Fibroblast of upper back skin (primary cell): ENCODE measurements at places on chromosomes 5 and 9.

GRCh38 chr9:35048511-35048910, 23.9 kb downstream of the VCP start:
- DNase-seq, result peak; percentile 6

GRCh38 chr5:26295541-26295940, 742.8 kb downstream of the CDH9 start:
- DNase-seq, result no peak

DNA sequence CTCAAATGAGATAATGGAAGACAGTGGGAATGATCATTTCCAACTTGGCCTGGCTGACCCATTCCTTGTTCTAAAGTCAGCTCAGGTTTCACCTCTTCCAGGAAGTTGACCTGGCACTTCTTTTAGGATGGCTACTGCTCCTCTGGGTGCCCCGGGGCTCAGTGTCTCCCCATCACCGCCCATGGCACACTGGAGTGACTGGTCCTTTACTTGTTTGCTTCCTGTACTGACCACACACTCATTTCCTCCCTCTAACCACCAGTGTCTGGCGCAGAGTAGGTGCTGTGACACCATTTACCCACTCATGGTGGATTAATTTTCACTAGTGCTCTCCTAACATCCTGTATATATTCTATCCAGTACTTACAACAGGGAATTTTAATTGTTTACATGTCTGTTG, 183.5 kb downstream of the CDK5RAP2 start:
- no peak for DNase-seq

GRCh38 chr5:139488260-139488659, 5.7 kb upstream of the STING1 start:
- DNase-seq, result no peak

DNA sequence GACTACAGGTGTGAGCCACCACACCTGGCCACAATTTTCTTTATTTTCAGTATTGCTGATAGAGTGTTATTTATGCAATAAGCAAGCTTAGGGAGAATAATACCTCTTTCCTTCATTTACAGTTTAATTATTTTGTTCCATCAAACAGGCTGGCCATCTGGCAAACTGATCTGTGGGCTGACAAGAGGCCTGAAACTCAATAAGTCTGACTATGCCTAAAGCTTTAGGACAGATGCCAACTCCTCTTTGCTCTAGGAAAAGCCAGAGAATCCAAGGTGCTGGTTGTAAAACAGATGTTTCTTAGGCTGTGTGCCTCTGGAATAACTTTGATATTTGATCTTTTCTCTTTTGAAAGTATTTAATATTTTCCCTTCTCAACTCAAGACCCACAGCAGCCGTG, 98.4 kb downstream of the TARS1 start:
- peak; percentile 17 for DNase-seq

- no peak for DNase-seq
Observed at GRCh38 chr9:121262423-121262822, 5.5 kb upstream of the GSN start.

DNA sequence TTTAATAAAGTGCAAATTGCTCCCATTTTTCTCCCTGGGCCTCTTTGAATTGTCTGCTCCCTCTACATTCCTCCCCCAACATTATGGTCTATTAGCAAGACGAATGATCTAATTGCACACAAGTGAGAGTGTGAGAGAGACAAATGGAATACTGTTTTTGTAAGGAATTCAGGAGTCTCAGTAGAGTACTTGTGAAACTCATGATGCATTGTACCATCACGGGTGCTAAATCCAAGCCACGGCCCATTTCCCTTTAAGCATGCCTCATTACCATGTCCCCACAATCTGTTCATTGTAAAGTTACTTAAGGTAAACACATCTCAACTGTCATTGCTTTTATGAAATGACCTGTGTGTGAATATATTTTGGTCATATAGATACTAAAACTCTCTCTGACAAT, 62.8 kb downstream of the CD180 start:
- no peak for DNase-seq

DNA sequence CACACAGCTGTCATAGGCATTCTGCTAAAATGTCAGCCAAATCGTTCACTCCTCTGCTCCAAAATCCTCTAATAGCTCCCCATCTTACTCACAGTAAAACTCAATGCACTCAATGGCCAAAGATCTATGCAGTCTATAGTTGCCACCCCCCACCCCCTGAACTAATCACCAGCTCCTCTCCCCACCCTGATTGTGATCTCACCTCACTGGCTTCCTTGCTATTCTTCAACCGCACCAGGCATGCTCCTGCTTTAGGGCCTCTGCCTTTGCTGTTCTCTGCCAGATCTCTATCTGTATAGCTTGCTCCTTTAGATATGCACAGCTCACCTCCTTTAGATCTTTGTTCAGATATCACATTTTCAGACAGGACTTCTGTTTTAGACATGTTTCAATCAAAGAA, 33.2 kb upstream of the SNX2 start:
- DNase-seq, result peak; percentile 72

GRCh38 chr9:121169094-121169601, 32.5 kb downstream of the RAB14 start:
- DNase-seq, result no peak

- DNase-seq, result peak; percentile 98
Observed at GRCh38 chr5:36403632-36404311, 102.1 kb upstream of the RANBP3L start.

GRCh38 chr5:57517250-57517649, 34.6 kb upstream of the ACTBL2 start:
- no peak for DNase-seq

DNA sequence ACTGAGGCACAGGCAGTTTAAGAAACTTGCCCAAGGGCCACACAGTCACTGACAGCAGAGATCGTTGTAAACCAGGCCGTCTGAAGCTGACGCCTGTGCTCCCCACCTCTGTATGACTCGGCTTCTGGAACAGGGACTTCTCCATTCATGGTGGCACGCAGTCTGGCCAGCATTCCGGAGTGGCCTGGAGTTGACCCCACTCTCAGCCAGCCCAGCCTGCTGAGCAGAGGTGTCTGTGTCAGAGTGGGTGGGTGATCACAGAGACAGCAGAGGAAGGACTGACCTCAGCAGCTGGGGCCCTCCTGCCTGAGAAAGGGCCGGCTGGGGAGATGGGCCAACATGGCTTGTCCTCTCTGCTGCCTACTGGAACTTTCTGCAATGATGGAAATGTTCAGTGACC, 12.6 kb downstream of the LRSAM1 start:
- no peak for DNase-seq

DNA sequence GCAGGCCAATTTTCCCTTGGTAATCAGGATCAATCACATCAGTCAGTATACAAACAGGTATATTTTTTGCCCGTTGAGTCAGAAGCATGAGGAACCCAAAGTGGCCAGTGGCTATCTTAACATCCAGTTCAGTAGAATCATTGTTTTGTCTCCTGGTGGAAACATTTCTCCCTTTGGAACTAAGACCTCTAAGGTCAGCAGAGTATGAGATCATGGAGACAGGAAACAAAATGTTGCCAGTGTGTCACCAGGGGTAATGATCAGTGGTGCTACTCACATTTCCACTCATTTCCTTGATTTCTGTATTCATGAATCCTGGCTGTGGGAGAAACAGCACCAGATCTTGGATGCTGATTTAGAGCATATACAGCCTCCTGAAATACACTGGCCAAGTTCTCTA, 553.0 kb downstream of the CSNK1G3 start:
- no peak for DNase-seq

- no peak for DNase-seq
Observed at GRCh38 chr5:26482076-26482809, 556.1 kb downstream of the CDH9 start.

GRCh38 chr9:134600371-134600770, 41.2 kb upstream of the COL5A1 start:
- no peak for DNase-seq

DNA sequence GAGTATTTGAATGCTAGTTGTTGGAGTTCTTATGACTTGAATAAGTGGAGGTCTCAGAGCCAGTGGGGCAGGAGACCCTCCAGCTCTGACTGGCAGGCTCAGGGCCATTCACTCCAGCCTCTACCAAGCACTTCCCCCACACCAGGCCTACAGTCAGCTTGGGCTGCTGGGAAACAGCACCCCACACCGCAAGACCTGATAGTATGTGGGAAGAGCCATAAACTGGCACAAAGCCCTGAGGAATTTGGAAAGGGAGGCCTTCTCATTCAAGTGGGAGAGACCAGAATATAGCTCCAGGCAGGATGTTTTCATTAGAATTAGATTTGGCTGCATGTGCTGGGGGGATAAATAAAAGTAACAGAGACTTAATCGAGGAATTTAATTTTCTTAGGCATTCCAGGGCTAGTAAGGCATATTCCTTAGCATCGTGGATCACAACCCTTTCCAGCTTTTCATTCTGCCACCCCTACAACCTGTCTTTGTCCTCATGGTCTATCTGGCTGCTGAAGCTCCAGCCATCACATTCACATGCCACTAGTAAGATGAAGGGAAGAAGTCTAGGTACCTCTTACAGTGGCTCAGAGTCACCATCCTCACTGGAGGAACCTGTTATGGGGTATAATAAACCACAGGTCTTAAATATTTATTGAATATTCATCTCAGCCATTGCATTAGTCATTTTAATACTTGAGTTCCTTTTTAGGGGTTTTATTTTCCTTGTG, 47.5 kb downstream of the TMOD1 start:
- no peak for DNase-seq

GRCh38 chr5:142688281-142688989, 2.5 kb upstream of the FGF1 start:
- DNase-seq, result no peak

DNA sequence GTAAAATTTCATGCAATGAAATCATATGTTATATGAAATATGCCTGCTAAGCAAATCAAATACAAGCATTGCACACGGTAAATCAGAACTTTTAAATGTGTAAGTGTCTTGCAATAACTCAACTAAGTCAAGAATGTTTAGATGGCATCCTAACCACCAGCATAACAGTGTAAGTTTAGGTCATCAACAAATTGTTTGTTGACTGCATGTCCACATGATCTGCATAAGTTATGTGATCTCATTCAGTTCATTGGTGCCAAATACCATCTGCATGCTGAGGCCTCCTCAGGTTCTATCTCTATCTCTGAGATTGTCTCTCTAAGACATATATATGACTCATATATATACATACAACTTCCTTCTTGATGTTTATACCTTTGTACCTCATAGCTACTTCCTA, 159.6 kb upstream of the STK32A start:
- no peak for DNase-seq

DNA sequence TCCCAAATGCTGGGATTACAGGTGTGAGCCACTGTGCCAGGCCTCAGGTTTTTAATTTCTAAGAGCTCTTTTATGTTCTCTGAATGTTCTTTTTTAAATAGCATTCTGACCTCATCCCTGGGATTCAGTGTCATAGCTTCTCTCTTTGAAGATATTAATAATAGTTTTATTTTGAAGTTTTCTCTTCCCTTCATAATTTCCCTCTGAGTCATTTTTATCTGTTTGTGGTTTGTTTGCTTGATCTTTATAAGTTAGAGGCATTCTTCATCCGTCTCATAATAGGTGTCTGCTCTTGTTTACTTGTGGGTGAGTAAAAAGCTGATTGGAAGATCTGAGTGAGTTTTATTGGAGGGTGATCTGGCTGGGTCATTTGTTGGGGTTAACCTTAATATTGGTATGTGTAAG, 12.5 kb upstream of the MAMDC2 start:
- DNase-seq, result no peak

DNA sequence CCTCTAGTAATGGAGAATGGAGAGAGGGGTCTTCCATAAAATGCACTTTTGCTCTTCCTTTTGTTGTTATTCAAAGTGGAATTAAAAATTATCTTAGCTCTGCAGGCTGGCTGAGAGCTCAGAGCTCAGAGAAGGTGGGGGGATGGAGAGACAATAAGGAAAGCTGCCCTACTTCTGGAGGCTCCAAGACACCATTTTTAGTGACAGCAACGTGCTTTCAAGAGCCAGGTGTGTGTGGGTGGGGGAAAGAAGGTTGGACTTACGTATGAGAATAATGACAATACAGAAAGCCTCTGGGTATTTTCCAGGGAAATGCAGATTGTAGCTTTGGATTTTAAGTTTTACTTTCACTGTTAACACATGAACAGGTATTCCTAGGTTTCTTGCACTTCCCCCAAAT, 173.9 kb downstream of the TRPM3 start:
- no peak for DNase-seq

DNA sequence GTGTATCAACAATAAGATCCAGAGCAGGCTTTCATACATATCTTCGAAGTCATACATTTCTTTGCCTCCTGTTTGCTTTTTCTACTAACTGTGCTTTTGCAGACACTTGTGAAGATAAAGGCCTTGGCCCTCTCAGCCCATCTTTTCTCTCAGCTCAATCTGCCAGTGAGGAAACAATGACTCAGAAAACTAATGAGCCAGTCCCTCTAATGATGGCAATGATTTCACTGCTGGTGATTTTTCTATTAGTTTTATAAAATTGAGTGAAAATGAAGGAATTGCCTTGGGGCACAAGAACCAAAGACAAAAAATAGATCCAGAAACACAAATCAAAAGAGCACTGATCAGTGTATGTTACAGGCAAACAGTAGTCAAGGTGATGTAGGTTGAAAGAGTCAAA, 167.7 kb upstream of the PPP2R2B start:
- no peak for DNase-seq

GRCh38 chr9:77946969-77947620, 84.5 kb downstream of the GNAQ start:
- DNase-seq, result no peak

- DNase-seq, result peak; percentile 34
Observed at GRCh38 chr9:5361326-5362010, 21.8 kb upstream of the RLN1 start.

GRCh38 chr9:125659954-125660353, 47.1 kb downstream of the MAPKAP1 start:
- peak; percentile 77 for DNase-seq

DNA sequence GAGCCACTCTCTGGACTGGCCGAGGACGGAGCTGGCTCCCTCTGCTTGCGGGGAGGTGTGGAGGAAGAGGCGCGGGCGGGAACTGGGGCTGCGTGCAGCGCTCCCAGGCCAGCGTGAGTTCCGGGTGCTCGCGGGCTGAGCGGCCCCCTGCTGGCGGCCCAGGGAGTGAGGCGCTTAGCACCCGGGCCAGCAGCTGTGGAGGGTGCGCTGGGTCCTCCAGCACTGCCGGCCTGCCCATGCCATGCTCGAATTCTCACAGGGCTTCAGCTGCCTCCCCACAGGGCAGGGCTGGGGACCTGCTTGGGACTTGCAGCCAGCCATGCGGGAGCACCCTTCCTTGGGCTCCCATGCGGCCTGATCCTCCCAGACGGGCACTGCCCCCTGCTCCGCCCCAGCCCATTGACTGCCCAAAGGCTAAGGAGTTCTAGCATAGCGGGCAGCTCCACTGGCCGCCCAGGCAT, 416.9 kb downstream of the MRPS30 start:
- DNase-seq, result no peak

- no peak for DNase-seq
Observed at GRCh38 chr5:83576341-83576740, 104.8 kb downstream of the VCAN start.

DNA sequence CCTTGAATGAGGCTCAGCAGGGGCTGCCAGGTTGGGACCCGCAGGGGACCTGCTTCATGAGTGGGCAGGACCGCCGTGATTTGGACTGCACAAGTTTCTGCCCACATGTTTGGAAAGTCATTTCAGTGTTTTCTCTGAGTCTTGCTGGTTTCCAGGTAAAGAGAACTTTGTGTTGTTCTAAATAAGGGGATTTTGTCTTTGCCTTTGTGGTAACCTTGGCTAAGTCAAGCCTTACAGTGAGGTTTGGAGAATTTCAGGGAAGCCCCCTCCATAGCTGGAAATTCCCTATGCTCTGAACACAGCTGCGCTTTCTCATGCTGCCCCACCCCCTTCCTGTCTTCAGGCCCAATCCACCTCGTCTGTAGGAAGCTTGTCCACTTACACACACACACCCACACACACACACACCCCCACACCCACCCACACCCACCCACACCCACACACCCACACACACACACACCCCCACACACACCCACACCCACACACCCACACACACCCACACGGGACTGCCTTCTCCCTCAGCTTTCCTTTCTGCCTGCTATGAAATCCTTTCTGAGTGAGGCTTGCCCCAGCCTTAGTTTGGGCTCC, 270.1 kb downstream of the HSPA4 start:
- DNase-seq, result no peak
